GM13976 (cell line): ENCODE measurements at places on chromosomes 7 and 10.

DNA sequence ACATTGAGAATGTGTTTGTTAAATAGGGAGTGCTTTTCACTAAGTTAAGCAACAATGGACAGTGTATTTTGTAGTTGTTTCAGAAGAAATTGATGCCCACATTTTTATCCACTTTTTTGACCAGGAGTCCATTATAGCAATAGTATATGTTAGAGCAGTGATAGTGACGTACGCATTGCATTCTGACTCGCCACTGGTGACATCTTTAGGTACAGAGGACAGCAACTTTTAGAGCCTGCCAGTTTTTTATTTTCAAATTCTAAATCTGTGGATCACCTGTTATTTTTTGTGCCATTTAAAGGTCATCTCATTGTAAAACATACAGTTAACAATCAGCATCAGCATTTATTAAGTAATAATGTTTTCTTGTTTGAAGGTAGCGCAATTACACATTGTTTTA, 1.4 kb downstream of the UBE2D1 start:
- DNase-seq, result no peak

- no peak for DNase-seq
Observed at GRCh38 chr10:20128811-20129210, 312.6 kb downstream of the PLXDC2 start.

- no peak for DNase-seq
Observed at GRCh38 chr7:109864230-109864629, 1226.7 kb upstream of the LRRN3 start.

DNA sequence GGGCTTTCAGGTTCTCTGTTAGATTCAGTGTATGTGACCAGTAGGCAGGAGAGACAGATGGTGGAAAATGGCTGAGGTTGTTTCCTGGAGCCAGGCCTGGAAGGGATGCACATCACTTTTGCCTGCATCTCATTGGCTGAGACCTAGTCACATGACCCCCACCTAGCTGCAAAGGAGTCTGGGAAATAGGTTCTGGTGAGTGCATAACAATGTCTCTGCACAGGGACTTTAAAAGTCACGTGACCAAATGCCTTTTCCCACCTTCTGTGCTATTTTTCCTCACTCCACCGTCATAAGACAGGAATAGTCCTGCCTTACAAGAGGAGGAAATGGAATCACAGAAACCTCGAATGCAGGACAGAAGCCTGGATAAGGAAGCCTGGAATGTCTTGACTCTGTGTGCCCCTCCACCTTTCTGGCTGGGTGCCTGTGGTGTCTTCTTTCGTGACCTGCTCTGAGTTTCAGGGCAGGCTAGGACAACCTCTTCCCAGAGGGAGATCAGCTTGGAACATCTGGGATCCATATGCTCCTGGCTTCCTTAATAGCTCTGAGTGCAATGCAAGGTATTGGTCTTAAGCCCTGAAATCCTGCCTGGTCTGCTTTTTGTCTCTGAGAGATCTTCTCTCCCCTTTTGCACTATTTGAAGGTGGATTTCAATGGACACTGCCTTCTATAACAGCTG, 139.9 kb upstream of the ZNF438 start:
- no peak for DNase-seq

DNA sequence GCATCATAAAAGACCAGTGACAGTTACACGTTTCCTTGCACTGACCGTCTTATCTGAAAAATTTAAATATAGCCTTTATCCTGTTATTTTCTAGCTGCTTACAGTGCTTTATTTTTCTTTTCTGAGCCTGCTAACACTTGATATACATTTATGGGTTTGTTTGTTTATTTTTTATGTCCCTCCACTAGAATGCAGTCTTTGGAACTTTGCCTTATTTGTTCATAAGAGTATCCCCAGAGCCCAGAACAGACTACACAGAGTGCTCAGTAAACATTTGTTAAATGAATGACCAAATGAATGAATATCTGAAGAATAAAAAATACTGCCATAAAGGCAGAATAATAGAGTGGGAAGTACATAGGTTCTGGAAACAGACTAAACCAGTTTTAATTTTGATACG, 202.3 kb upstream of the LRRN3 start:
- no peak for DNase-seq

DNA sequence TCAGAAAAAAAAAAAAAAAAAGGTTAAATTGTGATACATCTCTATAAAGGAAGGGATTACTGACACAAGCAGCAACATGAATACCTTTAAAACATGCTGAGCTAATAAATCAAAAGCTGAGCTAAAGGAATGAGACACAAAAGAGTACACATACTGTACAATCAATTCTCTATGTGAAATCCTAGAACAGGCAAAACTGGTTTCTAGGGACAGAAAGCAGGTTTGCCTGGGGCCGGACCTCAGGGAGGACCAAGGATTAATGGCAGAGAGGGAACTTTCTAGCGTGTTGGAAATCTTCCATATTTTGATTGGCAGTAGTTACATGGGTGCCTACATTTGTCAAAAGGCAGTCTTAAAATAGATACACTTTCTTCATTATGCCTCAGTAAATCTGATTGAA, 52.5 kb downstream of the KLRG2 start:
- DNase-seq, result no peak
